ENCODE measurements at places on chromosomes 4 and X.

DNA sequence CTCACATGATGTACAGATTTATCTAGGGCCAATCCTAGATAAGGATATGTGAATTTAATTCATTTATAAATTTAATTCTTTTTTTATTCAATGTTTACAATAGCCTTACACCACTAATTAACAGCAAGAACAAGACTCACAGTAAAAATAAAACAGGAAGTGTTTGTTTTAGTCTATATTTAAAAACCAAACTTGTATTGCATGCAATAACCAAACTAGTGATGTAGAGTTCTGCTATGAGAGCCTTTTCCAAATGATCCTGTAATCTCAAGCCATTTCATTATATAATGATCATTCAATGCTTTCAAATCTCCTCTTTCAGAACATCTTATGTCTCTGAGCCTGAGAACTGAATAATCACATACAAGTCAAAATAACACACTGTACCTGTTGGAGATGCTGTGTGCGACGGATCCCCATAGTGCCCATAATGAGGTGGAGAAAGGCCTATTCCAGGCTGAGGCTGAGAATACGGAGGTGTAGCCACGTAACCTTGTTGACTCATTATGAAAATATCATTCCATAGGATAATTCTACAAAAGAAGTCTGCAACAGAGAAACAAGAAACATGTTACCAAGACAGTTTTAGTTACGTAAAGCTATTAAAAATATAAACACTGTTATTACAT is 2.6 kb downstream of the SEC24D start:
- DNase-seq: no peak

DNA sequence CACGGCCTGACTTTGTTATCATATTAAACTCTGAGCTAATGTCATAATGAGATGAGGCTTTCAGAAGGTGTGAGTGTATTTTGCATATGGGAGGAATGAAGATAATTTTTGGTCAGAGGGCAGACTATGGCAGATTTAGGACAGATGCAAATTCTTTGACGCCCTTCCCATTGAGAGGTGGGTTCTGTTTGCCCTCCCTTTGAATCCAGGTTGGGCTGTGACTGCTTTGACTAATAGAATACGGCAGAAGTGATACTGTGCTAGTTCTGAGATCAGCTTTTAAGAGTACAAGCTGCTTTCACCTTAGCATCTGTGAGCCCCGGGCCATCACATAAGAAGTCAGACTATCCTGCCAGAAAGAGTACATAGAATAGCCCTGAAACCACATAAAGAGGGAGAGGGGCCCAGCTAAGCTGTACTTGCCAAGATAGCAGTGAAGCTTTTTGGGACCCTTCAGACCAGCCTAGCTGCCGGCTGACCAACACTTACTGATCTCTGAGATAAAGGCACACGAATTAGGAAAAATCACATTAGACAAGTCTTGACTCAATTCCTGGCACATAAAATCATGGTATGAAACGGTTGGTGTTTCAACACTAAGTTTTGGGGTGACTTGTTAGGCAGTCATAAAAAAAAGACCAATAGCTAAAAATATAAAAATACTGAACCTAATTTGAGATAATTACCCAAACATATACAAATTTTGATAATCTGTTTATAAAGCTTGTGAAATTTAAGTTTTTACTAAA is 166.7 kb upstream of the SH3RF1 start:
- no peak for DNase-seq

DNA sequence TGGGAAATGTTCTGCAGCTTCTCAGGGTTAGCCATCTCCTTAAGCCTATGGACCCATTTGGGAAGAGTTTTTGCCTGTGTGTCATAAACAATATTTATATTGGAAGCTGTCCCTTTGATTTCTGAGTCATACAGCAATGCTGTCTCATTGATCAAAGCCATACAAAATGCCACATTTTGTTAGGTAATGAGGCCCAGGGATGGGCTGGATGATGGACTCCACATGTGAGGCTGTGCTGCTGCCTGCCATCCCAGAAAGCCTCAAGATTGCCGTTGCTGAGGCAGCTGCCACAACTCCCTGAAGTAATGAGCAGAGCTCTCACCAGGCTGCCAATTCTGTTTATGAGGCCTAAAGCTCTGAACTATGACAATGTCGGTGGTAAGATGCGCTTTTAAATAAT is 12.2 kb upstream of the GJB1 start:
- DNase-seq: no peak

DNA sequence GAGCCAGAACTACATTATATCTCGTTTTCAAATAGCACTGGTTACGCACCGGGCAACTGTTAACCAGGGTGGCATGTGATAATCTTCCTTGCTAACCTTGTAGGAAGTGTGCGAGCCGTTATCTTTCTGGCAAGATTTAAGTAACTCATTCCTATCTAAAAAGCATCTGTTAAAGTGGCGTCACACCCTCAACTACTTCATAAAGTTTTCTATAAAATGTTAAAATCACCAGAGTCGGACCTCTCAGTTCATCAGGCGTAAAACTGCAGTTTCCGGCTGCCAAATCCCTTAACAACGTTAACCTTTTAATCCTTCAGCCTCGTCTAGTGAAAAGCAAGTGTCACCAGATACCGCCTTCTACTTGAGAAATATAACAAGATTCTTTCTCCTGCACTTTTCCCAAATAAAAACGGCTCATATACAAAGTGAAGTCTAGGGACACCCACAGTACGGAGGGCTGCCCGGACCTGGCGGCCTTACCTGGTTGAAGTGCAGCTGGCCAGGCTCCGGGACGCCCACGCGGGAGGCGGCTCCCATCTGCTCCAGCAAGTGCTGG is 1.2 kb downstream of the SLC39A8 start:
- DNase-seq: peak; percentile 74

DNA sequence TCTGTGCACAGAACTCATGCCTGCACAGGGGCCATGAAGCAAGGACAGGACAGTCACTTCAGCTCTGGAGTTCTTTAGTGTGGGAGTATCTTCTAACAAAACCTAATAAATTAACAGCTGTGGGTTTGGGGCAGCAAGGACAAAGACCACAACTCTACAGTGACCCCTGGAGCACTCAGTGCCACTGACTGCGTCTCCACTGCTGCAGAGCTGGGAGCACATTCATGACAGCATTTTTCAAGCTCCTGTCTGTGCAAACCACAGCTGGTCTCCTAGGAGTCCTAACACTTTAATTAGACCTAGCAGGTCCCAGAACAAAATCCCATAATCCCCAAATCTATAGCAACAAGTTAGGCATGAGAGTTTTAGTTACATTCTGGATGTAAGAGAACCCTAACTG is 76.5 kb downstream of the RTL9 start:
- DNase-seq: no peak

DNA sequence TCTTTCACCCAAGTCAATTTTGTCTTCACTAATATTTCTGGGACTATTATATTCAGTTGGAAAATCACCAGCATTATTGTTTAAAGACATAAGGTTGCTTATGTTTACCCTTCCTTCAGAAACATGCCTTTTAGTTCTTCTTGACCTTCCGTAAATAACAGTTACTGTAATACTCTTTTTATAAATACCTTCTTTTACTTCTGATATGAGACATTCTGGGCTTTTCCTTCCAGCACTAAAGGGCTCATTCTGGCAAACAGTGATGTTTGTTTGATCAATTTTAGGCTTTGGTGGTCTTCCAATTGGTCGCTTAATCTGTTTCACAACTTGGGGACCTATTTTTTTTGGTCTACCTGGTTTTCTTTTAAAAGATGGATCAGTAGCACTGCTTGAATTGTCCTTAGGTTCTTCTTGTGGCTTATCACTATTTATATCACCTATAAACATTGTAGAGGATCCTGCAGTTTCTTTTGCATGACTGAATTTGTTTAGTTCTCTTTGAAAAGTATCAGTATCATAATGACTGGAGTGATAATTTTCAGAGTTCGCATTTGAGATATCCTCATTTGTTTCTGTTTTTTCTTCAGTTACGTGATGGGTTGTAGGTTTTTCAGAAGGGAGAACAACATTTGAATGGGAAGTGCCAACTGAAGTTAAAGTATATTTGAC is 64.8 kb downstream of the NCAPG start:
- no peak for DNase-seq

GRCh38 chr4:304969-305680 is at the start of gene ZNF732:
ZNF732 (minus strand) TSS chr4:305474; CDS start chr4:305310, 164 bp downstream.
- no peak for DNase-seq

GRCh38 chr4:102217775-102218355 is 127.4 kb downstream of the SLC39A8 start:
- DNase-seq: no peak

DNA sequence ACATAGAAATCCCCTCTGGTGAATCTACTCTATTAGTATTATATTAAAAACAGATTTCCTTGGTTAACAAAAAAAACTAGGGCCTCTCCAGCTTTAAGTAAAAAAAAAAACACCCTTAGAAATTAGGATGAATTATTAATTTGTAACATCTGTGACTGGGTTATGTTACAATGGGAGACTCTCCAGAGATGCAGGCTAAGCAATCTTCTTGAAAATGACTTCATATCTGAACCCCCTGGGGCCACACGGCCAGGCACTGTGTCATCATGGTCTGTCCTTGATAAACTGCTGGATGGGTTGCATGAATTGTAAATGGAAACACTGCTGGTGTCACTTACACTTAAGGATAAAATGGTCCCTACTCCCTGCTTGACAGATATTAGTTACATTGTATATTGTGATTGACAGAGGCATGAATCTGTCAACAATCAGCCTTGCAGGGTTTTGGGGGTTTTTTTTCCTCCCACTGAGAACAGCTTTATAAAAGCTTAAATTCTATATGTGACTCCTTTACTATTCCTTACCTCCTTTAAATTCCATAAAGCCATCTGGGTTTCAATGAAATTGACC is 49.1 kb downstream of the PRKG2 start:
- DNase-seq: no peak

GRCh38 chr4:53059256-53059655 is 197.1 kb downstream of the RASL11B start:
- DNase-seq: no peak

GRCh38 chr4:88998001-88998400 is 59.0 kb downstream of the FAM13A start:
- no peak for DNase-seq

GRCh38 chrX:130529531-130529930 is 127.7 kb downstream of the RBMX2 start:
- no peak for DNase-seq

DNA sequence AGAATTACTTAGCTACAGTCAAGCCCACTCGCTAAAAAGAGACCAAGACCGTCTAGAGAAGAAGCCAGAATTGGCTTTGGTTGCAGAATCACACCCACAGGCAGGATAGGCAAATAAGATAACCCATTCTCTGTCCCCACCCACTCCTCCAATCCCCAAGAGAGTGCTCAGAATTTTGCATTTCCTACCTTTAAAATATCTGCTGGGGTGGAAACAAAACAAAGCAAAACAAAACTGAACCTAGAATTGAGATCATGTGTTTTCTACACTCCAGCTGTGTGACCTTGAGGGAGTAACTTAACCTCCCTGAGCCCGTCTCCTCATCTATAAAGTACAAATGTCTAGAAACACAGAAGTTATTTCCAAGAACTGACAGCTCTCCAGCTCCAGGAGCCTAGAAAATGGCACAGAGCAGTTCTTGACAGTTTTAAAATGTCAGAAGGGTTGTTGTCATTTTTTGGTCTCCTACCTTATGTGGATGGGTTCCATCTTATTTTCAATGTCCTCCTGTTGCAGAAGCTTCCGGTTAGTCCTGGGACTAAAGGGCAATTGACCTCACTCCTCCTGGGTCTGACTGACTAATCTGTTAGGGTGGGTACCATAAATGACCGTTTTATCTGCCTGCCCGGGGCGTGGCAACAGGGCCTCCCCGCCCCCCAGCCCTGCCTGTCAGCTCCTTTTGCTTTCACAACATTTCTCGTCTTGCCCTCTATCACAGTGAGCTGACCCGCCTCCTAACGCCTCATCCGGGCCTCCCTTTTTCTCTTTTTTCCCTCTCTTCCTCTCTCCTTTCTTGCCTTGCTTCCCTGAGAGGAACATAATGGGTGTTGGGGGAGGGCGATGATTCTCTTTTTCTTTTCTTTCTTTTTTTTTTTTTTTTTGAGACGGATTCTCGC is 114.0 kb downstream of the RBM47 start:
- peak; percentile 75 for DNase-seq

GRCh38 chr4:165481053-165481835 is 102.4 kb downstream of the CPE start:
- no peak for DNase-seq

DNA sequence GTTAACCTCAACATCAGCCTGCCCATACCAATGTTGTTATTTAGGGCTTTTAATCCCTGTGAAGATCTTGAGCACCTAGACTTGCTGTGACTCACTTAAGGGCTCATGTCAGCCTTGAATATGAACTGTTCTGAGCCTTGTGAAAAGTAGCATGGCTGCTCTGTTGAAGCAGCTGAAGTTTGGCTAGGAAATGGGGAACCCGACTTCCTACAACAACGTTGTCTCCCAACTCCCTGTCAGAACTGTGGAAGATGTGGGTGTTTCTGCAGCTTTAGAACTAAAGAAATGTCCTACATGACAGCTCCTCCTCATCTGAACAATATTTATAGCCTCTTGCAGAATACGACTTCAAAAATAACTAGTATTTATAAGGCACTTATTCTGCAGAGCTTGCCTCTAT is 27.5 kb downstream of the STOX2 start:
- DNase-seq: no peak

DNA sequence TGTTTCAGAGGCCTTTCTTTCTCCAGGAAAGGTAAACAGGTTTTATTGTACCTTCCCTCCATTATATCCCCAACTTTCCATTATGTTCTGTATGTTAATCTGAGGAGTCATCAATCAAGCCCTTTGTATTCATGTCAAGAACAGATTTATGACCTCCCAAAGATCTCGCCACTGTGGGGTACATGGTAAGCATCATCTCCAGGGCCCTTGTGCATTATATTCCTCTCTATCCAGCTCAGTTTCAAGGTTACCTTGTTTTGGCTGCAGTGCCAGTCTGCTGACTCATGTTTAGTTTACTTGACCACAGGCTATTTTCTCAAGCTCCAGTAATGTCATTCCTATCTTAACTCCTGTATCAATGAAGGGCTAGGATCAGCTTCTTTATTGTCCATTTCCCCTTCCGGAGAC is 125.1 kb upstream of the FRMPD4 start:
- DNase-seq: peak; percentile 20

DNA sequence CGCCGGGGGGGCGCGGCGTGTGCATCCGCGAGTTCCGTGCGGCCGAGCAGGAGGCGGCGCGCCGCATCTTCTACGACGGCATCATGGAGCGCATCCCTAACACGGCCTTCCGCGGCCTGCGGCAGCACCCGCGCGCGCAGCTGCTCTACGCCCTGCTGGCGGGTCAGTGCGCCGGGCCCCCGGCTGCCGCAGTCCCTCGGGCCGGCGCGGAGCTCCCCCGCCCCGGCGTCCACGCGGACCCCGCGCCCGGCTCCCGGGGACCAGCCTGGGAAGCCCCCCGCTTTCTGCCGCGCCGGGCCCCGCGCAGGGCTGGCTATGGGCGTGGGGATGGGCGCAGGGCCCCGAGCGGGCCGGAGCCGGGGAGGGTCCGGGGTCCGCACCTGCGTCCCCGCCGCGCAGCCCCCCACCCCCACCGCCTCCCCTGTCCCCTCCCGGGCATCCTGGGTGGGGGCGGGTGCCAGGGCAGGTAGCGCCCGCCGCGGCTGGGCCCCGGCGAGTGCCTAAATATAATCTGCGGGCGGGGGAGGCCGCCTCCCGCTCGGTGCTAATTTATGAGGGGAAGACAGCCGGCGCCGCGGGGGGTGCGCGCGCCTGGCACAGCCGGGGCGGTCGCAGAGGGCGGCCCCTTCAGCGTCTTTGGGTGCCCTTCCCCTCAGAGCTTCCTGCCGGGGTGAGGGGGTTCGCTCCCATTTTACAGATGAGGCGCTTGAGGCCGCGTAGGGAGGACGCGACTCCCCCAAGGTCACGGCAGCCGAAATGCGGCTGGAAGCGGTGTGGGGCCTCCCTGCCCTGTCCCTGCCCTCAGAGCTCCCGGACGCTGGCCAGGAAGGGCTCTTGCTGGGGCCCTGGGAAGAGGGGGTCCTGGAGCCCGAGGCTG is 837 bp downstream of the NAT8L start:
- DNase-seq: no peak

GRCh38 chr4:152072906-152073305 is 312.1 kb upstream of the GATB start:
- no peak for DNase-seq
